ENCODE measurements at places on chromosomes 1 and 21.
A peak's percentile ranks its signal among the peaks of the same experiment; 100 is the strongest.

DNA sequence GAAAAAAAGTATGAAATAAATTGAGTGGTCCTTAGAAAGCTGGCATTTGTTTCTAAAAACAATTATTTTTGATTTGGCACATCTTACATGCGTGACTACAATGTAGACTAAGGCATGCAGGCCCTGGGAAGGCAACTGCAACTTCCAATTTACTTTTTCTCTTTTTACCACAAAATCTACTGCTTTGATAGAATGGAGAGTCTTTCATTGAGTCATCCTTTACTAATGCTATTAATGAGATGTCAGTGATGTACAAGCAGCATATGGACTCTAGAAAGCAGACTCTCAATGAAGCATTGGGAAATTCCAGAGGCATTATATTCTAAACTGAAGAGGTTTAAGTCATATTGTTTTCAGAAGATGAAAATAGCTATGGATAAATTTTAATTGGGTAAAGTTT, 29.6 kb upstream of the PRRX1 start:
- DNase-seq: no peak

- DNase-seq: no peak
Measured at GRCh38 chr1:2221271-2221670, 6.8 kb upstream of the SKI start.

- no peak for DNase-seq
Measured at GRCh38 chr1:204478172-204478899, 16.3 kb downstream of the PIK3C2B start.

DNA sequence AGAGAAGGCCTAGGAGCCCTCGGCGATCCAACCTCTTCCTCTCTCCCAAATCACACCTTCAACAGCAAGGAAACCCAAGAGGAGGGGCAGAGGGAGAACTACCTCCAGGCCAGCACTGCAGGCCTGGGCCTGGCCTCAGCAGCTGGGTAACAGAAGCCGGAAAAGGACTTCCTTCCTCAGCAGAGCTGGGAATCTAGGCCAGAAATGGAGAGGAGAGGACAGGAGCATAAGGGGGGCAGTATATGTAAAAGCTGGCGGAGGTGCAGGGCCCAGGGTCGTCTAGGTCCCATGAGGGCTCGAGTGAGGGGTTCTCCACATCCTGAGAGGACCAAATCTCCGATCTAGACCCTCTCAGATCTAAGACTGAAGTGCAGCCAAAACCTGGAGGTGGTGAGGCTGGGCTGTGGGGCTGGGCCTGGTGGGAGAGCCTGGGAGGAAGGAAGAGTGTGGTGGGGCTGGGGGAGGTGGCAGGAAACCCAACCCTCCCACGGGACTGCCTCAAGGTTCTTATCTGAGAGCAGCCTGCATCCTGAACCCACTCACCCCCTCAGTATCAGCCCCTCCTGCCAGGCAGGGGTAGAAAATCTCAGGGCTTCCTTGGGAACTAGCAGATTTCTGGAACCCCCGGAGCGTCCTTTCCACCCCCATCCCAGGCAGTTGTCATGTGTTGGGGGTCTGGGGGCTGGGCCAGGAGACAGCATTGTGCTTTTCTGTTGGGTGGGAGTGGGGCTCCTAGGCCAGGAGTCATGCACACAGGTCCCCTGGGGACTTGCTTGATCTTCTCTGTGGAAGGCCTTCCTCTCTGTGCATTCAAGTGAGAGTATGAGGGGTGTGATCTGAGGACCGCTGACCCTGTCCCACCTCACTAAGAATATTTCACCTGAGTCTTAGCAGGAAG, 33.0 kb downstream of the PIK3C2B start:
- DNase-seq: peak; percentile 48
